ENCODE measurements at places on chromosomes 16 and 17. TPM values are rescaled to one million over a fixed set of nuclear protein-coding genes. Genes with fewer than 3 reads are reported as not detected.

SLFN12L gene
- 0.33 TPM for total RNA-seq

DNA sequence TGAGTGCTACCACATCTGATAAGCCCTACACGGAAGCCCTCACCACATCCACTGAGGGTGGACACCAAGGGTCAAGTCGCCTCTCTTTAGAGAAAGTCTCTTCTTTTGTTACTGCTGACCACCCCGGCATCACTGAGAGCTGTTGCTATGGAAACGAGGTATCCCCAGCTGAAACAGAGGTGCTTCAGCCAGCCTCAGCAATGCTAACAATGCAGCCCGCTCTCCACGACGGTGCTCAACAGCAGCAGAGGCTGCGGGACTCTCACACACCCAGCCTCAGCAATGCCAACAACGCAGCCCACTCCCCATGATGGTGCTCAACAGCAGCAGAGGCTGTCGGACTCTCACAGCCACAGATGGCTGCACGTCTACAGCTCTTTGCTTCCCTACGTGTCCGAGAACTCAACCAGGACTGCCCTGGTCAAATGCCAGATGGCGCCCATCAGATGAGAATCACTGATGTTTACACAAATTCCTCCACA, 41.4 kb downstream of the VPS53 start:
- DNase-seq = no peak

- DNase-seq = no peak
Observed at GRCh38 chr17:74864297-74864865, 4.7 kb upstream of the GRIN2C start.

DNA sequence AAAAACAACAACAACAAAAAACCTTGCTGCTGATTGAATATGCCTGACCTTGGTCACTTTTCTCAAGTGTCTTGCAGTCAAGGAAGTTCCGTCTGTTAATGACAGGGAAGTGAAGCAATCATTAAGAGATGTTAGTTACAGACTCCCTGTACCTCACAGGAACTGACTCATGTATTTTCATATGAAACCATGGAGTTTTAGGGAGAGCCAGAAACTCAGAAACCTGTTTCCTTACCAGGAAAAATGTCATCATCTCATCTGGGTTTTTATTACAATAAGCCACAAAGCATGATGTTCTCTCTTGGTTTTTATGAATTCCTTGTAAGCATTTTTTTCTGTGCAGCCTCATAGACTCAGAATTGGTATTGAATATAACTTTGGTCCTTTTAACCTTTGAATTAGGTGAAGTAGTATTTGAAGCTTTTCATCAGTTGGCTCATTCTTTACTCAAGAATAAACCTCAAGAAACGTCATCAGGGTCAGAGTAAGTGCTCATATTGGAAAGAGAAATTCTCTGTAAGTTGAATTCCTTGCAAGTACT, 10.3 kb downstream of the LYRM1 start:
- no peak for DNase-seq

GRCh38 chr16:89733792-89734191, 12.5 kb downstream of the ZNF276 start:
- no peak for DNase-seq

GRCh38 chr16:2520784-2521531, 787 bp downstream of the AMDHD2 start:
- no peak for DNase-seq

- no peak for DNase-seq
Observed at GRCh38 chr16:20415541-20415940, 6.2 kb downstream of the ACSM5 start.

DNA sequence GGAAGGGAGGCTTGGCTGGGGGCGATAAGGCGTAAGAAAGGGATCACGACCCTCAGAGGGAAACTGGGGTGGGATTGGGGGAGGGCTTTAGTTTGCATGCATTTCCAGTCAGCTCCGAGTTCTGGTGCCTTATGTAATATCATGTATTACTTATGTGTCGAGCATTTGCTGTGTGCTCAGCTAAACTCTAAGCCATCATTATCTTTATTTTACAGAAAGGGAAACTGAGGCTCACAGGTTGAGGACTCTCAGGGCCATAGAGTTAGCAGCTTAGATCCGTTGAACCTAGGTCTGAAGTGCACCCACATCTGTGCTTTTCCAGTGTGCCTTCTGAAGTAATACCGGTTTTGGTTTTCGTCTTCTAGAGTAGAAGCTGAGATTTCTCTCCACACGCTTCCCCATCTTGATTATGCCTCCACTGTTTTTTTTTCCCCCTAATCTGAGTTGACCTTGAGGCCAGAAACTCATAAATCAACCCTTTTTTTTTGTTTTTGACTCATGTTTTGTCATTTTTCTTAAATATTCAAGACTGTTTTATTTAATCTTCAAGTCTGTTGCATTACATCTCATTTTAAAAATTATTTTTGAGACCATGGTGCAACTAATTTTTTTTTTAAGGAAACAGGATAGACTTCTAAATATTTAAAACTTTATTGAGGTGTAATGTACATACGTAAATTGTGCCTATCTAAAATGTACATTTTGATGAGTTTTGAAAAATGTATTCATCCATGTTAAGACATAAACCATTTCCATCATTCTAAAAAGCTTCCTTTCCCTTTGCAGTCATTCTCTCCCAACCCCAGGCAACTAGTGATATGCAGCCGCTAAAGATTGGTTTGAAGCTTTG, 741 bp downstream of the CYB5B start:
- DNase-seq = no peak
